ENCODE measurements at places on chromosomes 11 and 22. TPM values are rescaled to one million over a fixed set of nuclear protein-coding genes. Genes with fewer than 3 reads are reported as not detected.
A peak's percentile ranks its signal among the peaks of the same experiment; 100 is the strongest.

- no peak for DNase-seq
Measured at GRCh38 chr11:7596975-7597391, 76.3 kb downstream of the CYB5R2 start.

- DNase-seq = no peak
Measured at GRCh38 chr11:121515335-121515671, 62.5 kb upstream of the SORL1-AS1 start.

GRCh38 chr11:67023957-67024353 lies 1.0 kb downstream of the SYT12 start:
- no peak for DNase-seq

- no peak for DNase-seq
Measured at GRCh38 chr11:12008790-12009616, 577 bp upstream of the DKK3 start.

GRCh38 chr22:30286813-30287647 lies 2.3 kb downstream of the CASTOR1 start:
- DNase-seq = peak; percentile 92

- no peak for DNase-seq
Measured at GRCh38 chr11:22491555-22492225, 133.9 kb downstream of the FANCF start.

DNA sequence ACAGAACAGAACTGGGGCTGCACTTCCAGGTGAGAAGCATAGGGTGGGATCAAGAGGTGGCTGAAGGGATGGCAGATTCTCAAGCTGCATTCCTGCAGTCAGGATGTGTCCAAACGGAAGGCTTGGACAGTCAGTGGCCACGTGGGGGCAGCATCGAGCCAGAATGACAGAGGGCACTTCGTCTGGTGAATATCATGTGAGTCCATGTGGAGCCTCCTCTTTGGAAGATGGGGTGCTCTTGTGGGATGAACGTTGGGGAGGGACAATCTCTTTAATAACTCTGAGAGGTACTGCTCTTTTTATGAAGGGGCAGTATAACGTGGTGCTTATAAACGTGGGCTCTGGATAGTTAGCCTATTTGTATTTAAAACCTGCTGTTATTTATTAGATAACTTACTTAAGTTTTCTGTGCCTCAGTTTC lies 154.9 kb upstream of the NAV2 start:
- peak; percentile 76 for DNase-seq

GRCh38 chr11:72314600-72315392 lies 70.8 kb upstream of the PHOX2A start:
- DNase-seq = no peak

DNA sequence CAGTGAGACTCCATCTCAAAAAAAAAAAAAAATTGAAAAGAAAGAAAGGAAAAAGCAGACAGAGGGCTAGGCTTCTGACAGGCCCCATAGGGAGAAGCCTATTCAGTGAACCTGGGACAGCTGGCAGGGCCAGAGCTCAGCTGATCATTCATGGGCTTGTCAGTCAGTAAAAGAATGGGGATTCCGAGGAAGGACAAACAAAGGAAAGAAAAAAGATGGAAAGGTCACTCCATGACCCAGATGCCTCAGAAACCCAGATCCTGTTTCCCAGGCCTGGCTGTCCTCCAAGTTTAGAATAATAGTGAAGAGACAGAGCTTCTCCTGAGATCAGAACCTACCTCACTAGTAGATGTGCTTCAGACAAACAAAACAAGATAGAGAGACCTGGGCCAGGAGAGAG lies 34.3 kb upstream of the ASPHD2 start:
- no peak for DNase-seq

DNA sequence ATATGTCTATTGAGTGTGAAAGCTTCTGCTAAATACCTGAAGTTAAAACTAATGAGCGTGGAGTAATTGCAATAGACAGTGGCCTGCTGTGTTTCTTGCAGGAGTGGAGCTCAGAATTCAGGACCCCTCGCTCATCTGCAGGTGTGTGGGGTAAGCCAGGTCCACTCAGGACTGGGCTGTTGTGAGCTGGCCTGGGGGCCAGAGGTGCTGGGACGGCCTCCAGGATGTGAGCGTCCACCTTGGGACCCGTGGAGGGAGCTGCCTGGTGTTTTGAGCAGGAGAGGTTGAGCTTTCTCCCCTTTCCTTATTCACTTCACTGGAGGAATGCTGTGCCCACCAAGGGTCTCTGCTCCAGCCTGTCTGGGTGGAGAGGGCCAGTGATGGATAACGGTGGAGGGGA lies 681.2 kb downstream of the BRD1 start:
- DNase-seq = no peak

GRCh38 chr22:49966774-49967705 lies 6.5 kb downstream of the PIM3 start:
- peak; percentile 22 for DNase-seq

DNA sequence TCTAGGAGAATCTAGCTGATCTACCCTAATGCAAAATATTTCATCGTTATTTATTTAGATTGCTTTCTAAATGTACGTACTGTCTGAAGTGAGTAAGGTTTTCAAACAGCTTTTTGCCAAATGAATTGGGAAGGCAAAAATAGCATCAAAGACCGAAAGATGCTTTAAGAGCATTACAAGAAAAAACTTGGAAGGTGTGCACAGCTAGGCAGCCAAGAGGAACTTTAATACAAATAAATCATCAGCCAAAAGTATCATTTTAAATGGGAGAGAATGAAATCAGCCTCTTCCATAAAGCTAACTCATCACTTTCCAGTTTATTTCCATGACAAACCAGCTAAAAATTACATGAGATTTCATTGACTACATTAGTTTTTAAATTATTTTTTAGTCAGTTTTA lies 30.2 kb upstream of the CFAP300 start:
- no peak for DNase-seq

DNA sequence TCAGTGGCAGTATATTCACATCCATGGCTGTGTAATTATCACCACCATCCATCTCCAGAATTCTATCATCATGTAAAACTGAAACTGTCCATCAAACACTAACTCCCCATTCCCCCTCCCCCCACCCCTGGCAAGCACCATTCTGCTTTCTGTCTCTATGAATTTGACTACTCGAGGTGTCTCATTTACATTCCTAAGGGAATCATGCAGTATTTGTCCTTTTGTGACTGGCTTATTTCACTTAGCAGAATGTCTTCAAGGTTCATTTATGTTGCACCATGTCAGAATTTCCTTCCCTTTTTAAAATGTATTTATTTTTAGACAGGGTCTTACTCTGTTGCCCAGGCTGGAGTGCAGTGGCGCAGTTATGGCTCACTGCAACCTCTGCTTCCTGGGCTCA lies 20.3 kb downstream of the DERL3 start:
- no peak for DNase-seq

GRCh38 chr11:33997584-33998251 lies 53.8 kb upstream of the CAPRIN1 start:
- DNase-seq = no peak

- no peak for DNase-seq
Measured at GRCh38 chr11:72349616-72350218, 84.6 kb downstream of the CLPB start.

GRCh38 chr11:94623120-94623735 lies 56.1 kb downstream of the PIWIL4 start:
- peak; percentile 63 for DNase-seq

DNA sequence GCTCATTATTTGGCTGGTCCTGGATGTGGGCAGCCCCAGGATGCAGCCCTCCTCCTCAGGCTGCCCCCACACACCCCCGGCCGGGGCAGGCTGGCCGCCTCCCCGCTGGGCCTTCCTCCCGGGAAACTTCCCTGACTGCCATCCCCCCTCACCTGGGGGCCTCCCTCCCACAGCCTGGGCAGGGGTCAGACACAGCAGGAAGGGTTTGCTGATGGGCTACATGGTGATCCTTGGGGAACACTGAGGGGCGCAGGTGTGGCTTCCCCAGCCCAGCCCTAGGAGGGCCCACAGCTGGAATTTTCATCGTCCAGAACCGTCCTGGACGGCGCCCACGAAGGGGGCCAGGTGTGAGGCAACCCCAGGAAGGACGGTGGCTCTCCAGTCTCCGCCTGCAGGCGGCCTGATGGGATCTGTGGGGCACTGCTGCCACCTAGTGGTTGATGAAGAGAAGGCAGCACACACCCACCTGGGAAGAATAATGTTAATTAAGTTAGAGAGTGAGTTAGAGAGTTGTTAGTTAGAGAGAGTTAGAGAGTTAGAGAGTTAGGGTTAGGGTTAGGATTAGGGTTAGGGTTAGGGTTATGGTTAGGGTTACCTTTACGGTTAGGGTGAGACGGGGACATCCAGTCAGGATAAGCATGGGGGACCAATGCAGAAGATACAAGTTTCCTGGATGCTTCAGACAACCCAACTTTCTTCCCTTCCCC lies 75.9 kb upstream of the PRR5 start:
- peak; percentile 88 for DNase-seq

- DNase-seq = no peak
Measured at GRCh38 chr11:64598106-64598796, 7.2 kb downstream of the SLC22A12 start.

DNA sequence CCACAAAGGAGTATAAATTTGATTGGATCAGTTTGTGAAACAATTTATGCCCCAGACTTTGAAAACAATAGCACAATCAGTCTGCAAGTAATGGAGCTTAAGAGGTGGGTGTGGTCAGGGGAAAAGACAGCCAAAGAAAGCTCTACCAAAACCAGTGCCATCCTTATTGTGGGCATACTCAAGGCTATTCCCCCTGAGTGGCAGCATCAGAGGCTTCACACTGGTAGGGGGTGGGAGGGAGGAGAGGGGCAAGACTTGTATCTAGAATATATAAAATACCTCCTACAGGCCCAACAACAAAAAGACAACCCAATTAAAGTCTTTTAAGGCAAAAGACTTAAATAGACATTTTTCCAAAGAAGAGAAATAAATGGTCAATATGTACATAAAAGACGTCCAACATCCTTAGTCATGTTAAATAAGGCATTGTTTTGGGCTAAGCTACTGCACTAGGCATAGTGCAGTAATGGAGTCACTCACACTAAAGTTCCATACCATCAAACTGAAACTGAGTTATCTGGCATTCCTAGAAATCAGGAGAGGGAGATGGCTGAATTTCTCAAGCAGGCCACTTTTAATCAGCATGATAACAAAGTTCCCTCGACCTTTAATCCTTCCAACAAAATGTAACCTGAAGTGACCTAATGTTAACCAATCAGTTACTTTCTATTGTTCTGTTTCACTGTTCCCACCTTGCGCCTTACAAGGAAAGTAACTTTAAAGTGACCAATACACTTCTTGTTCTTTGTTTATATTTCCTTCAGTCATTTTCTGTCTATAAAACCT lies 24.8 kb downstream of the NARS2 start:
- DNase-seq = no peak

- no peak for DNase-seq
Measured at GRCh38 chr11:16899708-16900303, 114.4 kb downstream of the PLEKHA7 start.

GRCh38 chr22:26751217-26751616 lies 93.8 kb downstream of the MIAT start:
- no peak for DNase-seq

DNA sequence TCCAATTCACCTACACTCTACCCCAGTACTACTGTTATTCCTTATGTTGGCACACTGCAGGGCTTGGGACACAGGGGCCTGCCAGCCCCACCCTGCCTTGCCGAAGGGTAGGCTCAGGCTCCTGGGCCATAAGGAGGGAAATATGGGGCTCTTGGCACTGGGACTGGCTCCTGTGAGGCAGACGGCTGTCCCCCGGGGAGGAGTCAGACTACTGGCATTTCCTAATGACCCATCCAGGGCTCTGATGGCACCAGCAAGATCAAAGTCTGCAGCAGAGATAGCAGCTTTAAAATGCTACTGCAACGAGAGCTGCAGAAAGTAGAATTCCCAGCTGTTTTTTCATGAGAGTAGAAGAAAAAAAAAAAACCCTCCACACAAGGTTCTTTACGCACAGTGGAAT lies 42.2 kb upstream of the CYP2D6 start:
- no peak for DNase-seq

- no peak for DNase-seq
Measured at GRCh38 chr11:8841899-8842298, 69.1 kb upstream of the AKIP1 start.

DNA sequence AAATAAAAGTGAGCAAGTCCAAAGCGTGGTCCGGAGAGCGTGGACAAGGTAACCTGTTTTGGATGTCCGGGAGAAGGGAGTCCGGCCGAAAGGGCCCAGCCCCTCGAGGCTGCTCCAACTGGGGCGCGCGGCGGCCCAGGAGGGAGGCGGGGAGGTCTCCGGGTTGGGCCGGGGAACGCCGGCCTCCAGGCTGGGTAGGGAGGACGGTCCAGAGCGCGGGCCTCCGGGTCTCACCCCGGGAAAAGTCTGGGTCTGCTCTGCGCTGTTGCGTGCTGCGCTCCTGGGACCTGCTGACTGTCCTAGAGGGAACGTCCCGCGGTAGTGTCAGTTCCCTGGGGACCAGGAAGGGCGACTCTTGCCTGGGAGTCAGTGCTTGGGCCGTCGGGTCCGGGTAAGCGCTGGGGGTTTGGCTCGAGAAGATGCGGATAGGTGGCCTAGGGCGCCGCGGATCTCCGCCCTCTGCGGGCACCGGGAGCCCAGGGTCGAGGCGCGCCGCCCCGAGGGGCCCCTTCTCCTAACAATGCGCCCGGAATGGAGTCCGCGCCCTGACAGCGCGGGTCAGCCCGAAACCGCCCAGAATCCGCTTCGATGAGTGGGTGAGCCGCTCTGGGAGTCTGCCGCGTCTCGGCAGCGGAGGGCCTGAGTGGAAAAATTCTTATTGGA lies 988 bp upstream of the FLI1 start:
- peak; percentile 50 for DNase-seq

DNA sequence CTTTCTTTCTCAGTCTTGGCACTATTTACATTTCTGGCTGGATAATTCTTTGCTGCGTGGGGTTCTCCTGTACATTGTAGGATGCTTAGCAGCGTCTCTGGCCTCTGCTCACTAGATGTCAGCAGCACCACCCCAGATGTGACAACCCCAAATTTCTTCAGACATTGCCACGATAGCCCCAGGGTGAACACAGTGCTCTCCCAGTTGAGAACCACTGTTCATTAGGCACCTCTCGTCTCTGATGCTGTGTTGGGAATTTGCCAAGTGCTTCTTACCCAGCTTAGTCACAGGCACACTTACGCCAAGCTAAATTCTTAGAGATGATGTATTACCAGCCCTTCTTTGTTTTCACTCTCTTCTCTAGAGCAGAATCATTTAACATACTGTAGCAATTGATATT lies 9.4 kb downstream of the TRIM6 start:
- no peak for DNase-seq

DNA sequence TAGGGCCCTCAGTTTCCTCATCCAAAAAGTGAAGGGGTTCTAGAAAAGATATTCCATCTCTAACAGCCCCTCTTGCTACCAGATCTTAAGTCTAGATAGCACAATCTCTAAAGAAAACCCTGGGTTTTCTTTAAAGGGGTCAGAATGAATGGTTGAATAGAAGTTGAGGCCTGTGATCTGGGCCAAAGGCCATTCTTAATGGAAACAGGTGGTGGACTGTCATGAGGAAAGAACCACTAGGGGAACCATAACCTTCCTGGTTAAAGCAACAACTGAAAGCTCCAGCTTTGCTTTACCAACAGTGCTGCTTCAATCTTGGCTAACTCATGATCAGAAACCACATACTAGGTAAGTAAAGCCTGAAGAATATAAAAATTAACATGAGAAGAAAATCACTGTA lies 1.8 kb downstream of the CELF1 start:
- no peak for DNase-seq

GRCh38 chr22:20380486-20380885 lies 13.5 kb upstream of the ZNF74 start:
- no peak for DNase-seq

PATE2 gene
- total RNA-seq = not detected

MUC2 gene
- not detected for total RNA-seq

KRTAP5-6 gene
- not detected for total RNA-seq

CSKMT gene
- total RNA-seq = 22.8 TPM

BMAL1 gene
- 41.1 TPM for total RNA-seq

NXPE4 gene
- not detected for total RNA-seq

OTOG gene
- not detected for total RNA-seq

ELF5 gene
- not detected for total RNA-seq

MUC6 gene
- not detected for total RNA-seq

C2CD2L gene
- 33.2 TPM for total RNA-seq

GGTLC2 gene
- total RNA-seq = not detected

All from activated CD8-positive, alpha-beta T cell treated with anti-CD3 and anti-CD28 coated beads, Interleukin-2, amount 10 ng/mL, durations not matched to agents 7 days and 5 days (primary cell).